ENCODE measurements at places on chromosomes 4 and X. TPM values are rescaled to one million over a fixed set of nuclear protein-coding genes. Genes with fewer than 3 reads are reported as not detected.

The SLC10A3 gene
- total RNA-seq = 23.0 TPM

DNA sequence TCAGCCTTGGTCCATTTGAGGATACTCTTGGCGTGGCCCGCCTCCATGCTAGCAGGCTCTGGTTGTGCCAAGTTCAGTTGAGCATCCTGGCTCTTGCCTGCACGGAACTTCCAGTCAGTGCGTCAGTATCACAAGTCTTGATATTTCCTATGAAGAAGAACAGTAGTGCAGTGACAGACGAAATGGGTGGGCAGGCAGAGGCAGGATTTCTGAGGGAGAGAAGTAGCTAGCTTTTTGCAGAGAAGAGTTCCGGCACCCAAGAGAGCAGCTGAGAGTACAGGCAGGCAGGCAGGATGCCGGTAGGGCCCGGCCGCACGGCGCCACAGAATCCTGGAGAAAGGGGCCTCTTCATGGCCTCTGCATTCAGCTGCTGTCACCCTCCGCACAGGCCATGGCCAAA, 56.1 kb upstream of the MSANTD1 start:
- DNase-seq = no peak

The MAGEA9B gene
- total RNA-seq = not detected

The GNRHR gene
- not detected for total RNA-seq

- peak; percentile 40 for DNase-seq
These were observed 6.4 kb downstream of the NR3C2 start for GRCh38 chr4:148435654-148436406.

The ZDHHC15 gene
- 0.17 TPM for total RNA-seq

The SYN1 gene
- 1.5 TPM for total RNA-seq

DNA sequence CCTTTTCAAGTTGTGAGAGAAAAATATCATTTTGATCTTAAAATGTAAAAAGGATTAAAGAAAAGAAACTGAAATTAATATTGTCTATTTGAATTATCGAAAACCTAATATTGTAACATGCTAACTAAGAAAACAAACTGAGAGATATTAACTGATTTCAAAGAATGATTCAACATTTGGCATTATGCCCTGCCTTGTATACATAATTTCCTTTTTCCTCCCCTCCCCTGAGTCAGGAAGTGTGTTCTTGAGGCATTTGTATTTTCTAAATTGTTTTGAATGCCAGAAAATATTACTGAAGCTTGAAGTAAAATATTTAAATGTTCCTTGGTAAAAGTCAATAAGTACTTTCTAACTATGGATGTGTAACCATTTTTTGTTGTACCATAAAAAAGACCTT, 49.4 kb downstream of the RPS6KA3 start:
- DNase-seq = no peak

DNA sequence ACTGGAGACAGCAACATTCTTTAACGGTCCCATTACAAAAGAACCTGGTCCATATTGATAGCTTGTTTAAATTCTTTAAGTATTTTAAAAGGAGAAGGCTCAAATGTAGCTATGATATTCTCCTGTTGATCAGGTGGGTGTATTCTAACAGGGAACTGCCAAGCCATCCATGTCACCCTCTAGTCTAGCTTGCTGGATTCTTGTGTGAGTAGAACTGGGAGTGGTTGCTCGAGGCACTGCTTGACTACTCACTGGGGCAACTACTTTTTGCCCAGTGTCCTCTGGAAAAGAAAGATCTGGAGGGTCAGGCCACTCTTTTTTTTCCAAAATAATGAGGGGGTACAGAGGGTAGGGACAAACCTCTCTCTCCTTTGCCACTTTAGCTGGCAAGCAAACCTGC, 155.1 kb downstream of the ZNF518B start:
- DNase-seq = no peak

The SPINK2 gene
- total RNA-seq = 0.96 TPM

GRCh38 chr4:156313497-156313896, 359.8 kb upstream of the CTSO start:
- DNase-seq = no peak

The ADH1B gene
- total RNA-seq = 46.1 TPM

- DNase-seq = no peak
These were observed 896.5 kb upstream of the PABPC4L start for GRCh38 chr4:135098061-135098460.

The GPR50 gene
- not detected for total RNA-seq

The ELF2 gene
- 30.0 TPM for total RNA-seq

The STK32B gene
- 0.64 TPM for total RNA-seq

The DCAF12L1 gene
- not detected for total RNA-seq

The ERCC6L gene
- total RNA-seq = 1.7 TPM

GRCh38 chrX:20361890-20362262, 95.2 kb upstream of the RPS6KA3 start:
- DNase-seq = no peak

DNA sequence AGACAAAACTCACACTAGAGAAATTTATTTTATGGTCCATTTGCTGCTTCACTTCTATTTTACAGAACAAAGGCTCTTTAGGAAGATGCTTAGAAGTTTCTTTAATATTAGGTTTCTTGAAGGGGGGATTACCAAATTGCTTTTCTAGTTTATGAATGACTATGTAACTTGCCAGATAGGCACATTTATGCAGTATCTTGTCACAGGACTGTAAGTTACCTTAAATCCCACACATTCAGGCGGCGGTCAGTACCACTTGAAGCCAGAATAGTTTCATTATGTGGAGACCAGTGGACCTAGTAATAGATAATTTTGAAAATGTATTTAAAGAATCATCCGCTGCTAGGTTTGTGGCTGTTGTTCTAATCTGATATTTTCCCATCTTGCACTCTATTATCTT, 18.3 kb downstream of the RBBP7 start:
- no peak for DNase-seq

DNA sequence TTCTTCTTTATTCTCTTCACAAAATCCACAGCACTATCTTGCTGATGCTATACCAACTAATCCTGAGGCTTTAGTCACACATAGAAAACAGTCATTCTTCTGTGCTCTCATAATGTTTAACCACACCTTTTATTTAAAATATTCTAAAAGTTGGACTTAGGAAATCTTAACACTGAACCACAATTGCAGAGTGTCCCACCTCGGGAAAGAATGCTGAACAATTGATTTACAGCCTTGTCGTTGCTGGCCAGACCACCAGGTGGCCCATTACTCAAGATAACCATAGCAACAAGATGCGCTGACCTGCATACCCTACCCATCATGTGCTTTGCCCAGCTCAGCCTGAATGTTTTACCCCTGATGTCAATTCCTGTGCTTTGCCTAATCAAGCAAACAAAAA, 100.8 kb downstream of the ARSJ start:
- DNase-seq = no peak

The MSANTD1 gene
- 0.40 TPM for total RNA-seq

- DNase-seq = no peak
These were observed 1.8 kb downstream of the TBC1D1 start for GRCh38 chr4:37892641-37893040.

GRCh38 chrX:16639966-16640365, 10.0 kb upstream of the S100G start:
- DNase-seq = no peak

GRCh38 chr4:73676861-73677323, 56.7 kb upstream of the RASSF6 start:
- no peak for DNase-seq

DNA sequence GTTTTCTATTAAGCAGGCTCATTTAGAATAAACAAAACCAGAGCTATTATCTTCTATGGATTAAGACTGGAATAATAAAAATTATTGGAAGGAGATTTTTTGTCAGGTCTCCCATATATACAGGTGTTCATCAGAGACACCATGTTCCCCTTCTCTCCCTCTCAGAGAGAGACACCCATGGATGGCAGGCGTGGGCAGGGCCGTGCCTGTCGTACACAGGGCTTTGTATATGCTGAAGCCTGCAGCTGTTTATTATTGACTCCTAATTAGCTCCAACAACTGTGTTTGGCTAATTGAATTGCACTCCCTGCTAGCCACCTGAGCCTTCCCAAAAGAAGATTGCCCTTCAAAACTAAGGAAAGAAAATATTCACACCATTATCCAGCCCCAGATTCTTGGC, 81.6 kb downstream of the GK start:
- DNase-seq = no peak

GRCh38 chr4:85866508-85866907, 391.6 kb downstream of the ARHGAP24 start:
- DNase-seq = no peak

- DNase-seq = no peak
These were observed 914.2 kb upstream of the PCDH7 start for GRCh38 chr4:29805916-29806480.

GRCh38 chr4:79666112-79666511, 258.1 kb upstream of the GK2 start:
- DNase-seq = no peak

DNA sequence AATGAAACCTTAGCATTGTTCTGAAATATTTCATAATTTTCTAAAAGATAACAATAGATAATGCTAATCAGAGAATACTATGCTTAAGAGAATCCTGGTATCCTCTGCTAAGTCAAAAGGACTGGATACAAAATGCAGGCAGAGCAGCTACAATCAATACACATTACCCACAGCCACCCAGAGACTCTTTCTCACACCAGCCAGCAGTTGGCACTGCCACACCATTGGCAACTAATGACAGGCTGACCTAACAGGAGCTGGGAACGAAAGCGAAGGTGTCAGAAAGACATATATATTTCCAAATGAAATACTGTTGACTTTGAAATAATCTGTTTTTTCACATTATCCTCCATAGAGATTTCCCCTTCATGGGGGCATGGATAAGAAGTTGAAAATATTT, 122.6 kb upstream of the PLAC1 start:
- DNase-seq = no peak

- DNase-seq = no peak
These were observed 202.0 kb downstream of the PCDH19 start for GRCh38 chrX:100208076-100208475.

GRCh38 chr4:94354474-94354896, 11.8 kb upstream of the HPGDS start:
- no peak for DNase-seq

DNA sequence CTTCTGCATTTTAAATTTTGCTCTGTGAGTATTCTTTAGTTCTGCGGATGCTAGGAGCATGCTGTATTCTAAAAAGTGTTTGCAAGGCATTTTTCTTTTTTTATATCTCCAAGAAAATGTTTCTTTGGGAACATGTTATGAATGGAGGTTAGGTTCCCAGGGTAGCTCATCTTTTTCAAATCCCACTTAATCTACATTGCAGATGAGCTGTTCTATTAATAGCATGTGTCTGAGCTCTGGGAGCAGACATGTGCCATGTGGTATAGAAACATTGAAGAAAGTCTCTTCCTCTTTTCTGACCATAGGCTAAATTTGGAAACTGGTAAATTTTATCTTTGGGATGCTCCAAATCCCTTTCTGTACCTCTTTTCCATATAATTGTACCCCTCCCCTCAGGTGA, 23.2 kb downstream of the DIAPH2 start:
- no peak for DNase-seq

The ALPK1 gene
- total RNA-seq = 22.9 TPM

The DKK2 gene
- total RNA-seq = 0.56 TPM

DNA sequence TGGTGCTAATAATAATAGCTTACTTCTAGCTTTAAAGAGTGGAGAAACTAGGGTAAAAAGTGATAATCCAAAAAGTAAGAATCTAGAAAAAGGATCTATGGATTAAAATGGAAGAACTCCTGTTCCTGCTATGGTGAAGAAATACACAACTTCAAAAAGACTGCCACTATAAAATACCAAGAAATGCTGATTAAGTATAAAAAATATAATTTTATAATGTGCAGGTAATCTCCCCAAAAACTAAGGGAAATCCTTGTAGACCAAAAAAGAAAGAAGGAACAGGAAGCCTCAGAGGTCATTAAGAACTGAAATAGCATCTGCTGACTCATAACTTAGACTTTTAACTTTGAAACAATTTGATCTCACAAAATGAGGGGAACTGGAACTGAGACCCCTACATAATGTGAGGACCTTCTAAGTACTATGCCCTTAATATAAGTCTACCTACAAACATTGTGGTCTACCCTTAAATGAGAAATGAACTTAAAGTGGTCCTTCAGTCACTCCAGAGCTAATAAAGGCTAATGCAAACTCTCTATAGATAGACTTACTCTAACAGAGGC, 50.6 kb upstream of the SRPX start:
- DNase-seq = no peak

DNA sequence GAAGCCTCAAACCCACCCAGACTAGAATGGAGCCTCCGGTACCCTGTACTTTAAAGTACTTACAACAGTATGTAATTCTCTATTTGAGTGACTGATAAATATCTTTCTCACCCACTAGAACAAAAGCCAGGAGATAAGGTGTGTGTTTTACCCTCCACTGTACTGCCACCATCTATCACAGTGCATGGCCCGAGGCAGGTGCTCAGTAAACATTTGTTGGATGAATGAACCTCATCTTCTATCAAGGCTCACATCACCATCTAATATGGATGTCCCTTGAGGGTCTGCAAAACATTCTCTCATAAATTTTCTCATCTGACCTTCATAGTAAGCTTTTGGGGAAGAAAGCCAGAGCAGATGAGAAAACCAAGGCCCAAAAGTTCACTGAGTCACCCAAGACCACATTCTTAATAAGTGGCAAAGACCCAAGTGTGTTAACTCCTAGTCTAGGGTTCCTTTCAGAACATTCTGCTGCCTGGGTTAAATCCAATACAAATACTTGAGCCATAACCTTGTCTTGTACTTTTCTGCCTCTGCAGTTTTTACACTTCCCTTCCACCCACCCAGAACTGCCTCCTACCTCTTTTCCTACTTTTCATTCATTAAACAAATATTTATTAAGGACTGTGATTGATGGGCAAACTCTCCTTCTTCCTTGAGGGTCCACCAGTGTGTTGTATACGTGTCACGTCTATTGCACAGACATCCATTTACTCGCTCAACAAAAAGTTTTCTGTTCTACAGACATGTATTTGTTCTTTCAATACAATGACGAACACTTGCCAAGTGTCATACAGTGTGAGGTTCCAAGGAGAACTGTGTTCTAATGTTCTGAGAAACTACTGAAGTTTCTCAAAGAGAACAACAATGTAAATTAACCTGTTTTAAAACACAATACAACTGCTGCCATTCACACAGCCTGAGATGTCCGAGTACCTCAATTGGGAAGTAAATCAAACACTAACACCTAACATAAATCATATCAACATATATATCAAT, 35.7 kb downstream of the APBB2 start:
- DNase-seq = no peak
